IMR-90 (cell line): ENCODE measurements at places on chromosomes 1 and 21. TPM values are rescaled to one million over a fixed set of nuclear protein-coding genes. Genes with fewer than 3 reads are reported as not detected.
A peak's percentile ranks its signal among the peaks of the same experiment; 100 is the strongest.

DNA sequence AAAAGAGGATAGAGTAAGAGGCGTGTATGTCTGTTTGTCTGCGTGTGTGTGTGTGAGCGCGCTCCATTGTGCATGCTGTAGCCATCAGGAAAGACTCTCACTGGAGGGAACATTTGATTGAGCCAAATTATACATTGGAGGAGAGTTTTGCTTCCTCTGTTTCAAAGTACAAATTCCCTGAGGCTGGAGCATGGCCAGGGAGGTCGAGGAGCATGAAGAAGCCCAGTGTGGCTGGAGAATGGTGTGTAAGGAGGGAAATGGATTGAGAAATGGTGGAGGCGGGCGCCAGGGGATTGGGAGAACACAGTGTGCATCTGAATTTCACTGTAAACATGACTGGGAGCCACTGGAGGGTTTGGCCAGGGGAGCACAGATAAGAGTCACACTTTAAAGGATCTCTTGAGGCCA is 22.1 kb upstream of the EFNA1 start:
- DNase-seq = no peak

- DNase-seq = no peak
These were observed at the start of gene PADI1 for GRCh38 chr1:17204546-17205440. TSS of gene PADI1 (plus strand) at chr1:17205128. CDS start at chr1:17205218, 90 bp downstream.

Gene MAP3K21
- 0.18 and 0.28 TPM in 2 replicates for total RNA-seq

GRCh38 chr1:106268070-106268469 is 788.4 kb upstream of the PRMT6 start:
- DNase-seq = no peak

DNA sequence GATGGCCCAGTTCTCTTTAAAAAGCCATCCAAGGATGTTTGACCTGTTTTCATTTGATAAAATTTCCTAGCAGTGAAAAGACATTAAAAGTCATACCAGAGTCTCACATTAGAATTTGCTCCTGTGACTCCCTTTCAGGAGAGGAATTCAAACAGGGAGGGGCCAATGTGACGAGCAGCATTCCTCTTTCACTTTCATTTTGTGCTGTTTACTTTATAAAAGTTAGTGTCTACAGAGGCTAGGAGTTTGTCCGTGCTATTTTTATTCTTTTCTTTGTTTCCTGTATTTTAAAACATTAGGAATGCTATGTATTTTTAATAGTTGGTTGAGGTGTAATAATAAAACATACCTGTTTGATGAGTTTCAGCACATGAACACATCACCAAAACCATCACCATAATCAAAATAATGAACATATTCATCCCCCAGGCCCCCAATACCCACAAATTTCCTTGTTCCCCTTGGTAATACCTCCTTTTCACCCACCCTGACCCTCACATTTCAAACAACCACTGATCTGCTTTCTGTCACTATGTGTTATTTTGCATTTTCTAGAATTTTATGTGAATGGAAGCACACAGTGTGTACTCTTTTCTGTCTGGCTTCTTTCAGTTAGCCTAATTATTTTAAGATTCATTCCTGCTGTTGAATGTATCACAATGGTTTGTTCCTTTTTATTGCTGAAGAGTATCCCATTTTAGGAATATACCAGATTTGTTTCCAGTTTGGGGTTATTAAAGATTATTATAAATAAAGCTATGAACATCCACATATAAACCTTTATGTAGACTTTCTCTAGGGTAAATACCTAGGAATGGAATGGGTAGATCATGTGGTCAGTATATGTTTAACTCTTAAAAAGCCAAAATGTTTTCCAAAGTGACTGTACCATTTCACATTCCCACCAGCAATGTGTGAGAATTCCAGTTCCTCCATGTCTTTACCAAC is 129.5 kb downstream of the TENT5C start:
- DNase-seq = peak; percentile 61

DNA sequence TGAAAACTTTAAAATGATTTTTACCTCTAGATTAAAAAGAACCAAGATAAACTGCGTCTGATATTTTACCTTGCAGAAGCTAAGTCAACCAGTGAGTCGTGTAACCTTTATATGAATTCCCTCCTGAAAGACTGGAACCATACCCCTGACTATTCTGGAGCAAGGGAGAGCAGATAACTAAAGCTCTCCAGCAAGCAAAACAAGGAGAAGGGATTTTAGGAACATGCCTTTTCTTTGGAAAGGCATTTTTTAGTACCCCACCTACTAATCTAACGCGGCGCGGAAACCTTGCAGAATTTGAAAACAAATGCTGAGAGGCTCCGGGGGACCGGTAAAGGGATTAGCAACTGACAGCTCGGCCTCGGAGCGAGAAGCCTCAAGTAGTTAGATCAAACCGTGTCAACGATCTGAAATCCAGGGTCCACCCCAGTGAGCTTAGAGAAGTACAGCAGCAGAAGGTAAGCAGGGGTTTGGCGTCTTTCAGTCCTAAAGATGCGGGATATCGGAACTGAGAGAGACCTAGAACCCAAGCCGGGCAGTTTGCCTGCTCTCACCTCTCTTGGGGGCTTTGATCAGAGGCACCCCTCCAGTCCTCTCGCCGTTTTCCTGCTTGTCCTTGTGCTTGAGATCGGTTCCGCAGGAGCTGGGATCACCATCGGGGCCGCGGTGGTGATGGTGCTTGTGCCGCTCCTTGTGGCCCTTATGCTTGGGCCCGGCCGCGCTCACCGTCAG is 954 bp downstream of the RSBN1 start:
- peak; percentile 22 for DNase-seq

Gene VAV3
- total RNA-seq = 0.18 and 0.28 TPM in 2 replicates

Gene CD244
- not detected in 2 replicates for total RNA-seq

Gene KCNA2
- under 0.01 TPM in 1 of 2 replicates, not detected in the other for total RNA-seq

Gene MED8
- 114 and 120 TPM in 2 replicates for total RNA-seq

DNA sequence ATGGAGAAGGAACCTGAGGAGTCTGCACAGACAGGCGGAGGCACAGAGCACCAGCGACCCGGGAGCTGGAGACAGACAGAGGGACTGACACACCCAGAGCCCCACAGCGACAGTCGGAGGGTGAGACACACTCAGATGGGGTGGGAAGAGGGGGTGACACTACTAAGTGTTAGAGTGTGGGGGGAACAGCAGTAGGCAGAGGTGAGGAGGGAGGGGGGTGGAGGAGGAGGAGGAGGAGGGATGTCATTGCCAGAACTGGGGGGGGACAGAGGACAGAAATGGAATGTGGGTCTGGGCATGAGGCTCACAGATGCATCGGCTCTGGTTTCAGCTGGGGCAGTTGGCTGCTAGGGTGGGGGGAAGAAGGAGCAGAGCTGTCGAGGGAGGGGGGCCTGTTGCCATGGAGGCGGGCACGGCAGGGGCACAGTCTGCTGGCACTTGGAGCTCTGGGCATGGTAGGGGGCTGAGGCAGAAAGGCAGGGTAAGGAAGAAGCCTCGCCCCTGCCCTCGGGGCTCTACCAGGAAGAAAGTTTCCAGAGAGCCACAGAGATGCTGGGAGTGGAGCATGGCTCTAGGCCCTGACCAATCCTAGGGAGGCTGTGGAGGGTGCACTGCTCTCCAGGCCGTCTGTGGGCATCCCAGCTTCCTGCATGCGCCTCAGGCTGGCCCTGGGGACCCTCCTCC is 37.3 kb downstream of the AHDC1 start:
- no peak for DNase-seq

GRCh38 chr1:41751804-41752513 is 166.8 kb downstream of the HIVEP3 start:
- peak; percentile 92 for DNase-seq

DNA sequence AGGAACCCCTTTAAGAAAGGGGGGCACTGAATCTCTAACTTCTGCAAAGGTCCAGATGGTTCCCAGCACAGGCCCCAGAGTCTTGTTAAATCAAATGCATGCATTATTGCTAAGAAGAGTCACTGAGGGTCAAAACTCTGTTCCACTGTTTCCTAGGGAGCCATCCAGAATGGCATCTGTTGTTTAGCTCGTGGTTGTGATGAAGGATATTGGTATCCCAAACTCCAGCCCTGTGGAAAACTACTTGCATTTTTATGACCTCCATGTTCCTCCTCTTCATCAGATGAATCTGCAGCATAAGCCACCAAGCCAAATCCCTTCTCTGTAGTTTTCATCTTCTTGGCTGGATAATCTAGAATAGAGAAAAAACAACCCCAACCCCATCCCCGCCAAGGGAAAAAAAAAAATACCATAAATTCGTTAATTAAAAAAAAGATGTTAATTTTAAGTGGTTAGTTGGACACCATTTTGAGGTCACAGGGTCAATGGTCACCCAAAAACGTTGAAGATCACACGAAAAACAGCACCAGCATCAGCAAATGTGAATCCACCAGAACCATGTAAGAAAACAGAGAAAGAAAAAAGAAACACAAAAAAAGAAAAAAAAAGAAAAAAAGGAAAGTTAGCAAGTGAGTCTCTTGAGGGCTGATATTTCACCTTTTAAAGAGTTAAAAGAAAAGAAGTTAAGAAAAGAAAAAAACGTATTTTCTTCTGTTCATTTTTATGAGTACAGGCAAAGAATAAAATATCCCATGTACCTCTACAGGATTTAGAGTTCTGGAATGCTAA is 3.0 kb upstream of the RIT1 start:
- DNase-seq = peak; percentile 89

Gene UTP11
- 27.8 and 58.3 TPM in 2 replicates for total RNA-seq

- DNase-seq = no peak
These were observed 139.7 kb downstream of the SLC44A5 start for GRCh38 chr1:75471252-75471651.

Gene ADGRL4
- 3.2 and 8.6 TPM in 2 replicates for total RNA-seq

Gene SLC45A1
- 0.72 and 0.83 TPM in 2 replicates for total RNA-seq

Gene TAS1R1
- total RNA-seq = not detected in 2 replicates

DNA sequence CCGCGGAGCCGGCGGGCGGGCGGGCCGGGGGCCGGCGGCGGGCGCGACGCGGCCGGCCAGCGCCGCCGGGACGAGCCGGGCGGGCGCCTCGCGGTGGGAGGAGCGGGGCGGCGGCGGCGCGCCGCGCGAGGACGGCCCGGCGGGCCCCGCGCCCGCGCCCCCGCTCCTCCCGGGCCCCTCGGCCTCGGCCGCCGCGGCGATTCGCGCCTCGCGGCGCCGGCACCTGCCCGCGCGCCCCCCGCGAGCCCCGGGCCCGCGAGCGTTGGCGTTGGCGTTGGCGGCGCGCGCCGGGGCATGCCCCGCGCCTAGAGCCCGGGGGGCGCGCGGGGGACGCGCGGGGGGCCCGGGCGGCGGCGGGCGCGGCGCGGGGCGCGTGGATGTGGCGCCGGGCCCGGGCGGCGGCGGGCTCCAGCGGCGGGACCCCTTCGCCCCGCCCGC is at the start of gene SKI:
SKI (plus strand) TSS at position 163 of the 438 bp plus-strand sequence. CDS start 448 bp downstream, outside the sequence.
- DNase-seq = no peak

DNA sequence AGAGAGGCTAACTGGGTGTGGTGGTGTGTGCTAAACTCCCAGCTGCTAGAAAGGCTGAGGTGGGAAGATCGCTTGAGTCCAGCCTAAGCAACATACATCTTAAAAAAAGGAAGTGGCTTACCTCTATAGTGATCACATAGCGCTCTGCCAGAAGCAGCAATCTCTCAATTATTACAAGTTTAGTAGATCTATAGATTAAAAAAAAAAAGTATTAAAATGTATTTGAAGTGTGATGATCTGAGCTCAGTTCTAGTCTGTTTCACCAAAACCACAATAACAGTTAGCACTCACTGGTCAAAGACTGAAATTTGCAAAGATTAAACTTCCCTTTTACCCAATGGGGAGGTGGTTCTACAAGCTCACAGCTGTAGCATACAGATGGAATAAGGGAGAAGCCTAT is 76.3 kb downstream of the USP24 start:
- DNase-seq = no peak

Gene CFHR3
- not detected in 2 replicates for total RNA-seq

GRCh38 chr1:67853704-67854103 is 20.4 kb upstream of the GNG12 start:
- DNase-seq = peak; percentile 86

DNA sequence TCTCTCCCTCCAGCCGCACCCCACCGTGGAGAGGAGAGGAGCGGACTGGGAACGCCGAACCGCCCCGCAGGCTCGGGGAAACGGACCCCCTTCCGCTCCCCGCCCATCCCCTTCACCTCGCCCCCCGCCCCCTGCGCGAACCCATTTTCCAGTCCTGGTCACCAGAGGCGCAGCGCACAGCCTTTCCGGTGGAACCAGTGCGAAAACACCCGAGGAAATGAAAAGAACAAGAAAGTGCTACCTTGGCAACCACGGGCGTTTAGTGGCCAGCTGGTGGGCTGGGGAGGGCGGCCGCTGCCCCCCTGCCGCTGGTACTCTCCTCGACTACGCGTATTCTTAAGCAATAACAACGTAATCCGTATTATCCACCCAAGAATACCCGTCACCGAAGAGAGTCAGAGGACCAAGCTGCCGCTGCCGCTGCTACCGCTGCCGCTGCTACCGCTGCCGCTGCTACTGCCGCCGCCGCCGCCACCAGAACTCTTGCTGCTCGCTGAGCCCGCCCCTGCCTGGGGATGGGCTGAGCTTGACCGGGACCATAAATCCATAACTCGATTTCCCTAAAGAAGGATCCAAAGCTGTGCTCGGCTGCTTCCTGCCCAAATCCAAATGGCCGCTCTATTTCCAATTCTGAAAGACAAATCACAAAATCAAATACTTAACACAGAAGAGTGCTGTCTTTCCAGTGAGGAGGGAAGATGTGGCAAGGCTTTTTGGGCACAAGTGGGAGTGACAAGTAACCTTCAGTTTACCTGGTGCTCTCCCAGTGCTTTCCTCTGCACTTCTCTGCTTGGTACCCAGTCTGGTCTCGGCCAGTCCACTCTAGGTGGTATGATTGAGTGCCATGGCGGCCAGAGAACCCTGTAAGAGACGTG is 125.2 kb upstream of the DPYD start:
- peak; percentile 51 for DNase-seq

DNA sequence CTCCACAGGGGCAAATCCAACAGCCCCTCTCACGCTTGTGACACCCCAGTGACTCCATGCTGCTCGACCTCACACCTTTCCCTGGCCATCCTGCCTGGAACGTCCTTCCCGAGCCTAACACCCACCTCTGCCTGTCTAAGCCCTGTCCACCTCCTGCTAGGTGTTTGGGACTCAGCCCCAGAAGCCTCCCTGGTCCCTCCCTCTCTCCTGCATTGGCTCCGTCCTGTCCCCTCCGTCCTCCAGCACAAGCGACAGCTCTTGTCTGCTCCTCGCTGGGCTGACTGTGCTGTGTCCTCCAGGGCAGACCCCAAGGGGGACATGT is 102.0 kb upstream of the IFFO2 start:
- no peak for DNase-seq

DNA sequence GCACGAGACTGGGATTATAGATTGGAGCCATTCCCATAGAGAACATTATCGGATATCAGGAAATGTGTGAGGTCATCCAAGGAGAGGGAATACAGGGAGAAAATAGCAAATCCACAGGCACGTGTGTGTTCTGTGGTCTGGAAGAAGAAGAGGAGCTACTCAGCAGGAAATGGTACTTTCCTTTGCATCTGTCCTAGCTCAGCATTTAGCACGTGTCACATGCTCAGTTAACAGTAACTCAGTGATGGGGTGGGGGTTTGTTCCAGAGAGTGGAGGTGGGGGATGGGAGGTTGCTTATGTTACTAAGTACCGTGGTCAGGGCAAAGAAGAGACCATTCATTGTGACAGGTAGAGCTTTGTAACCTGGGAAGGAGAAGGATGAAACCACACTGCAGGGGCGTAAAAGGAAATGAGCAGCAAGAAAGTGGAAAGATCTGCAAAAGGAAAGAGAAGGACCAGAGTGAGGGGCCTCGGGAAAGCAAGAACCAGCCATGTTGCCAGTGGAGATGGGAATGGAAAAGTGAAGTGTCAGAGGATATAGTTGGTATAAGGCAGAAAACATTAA is 100.4 kb downstream of the ATP5PO start:
- no peak for DNase-seq

Gene SERTAD4
- under 0.01 TPM in 2 replicates for total RNA-seq
